ENCODE measurements at places on chromosomes 6 and 20.

GRCh38 chr20:43936104-43936770, 21.6 kb downstream of the TOX2 start:
- DNase-seq, result no peak

DNA sequence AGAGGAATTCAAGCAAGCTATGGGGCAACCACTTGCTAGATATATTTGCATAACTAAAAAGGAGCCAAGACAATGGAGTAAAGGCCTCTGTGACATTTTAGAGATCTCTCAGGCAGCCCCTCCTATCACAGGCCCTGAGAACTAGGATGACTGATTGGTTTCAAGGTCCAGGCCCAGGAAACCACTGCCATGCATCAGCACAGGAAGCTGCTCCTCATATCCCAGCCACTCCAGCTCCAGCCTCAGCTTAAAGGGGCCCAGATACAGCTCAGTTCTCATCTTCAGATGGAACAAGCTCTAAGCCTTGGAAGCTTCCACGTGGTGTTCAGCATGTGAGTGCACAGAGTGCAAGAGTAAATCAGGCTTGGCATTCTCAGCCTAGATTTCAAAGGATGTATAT, 21.1 kb upstream of the THBS2 start:
- DNase-seq, result no peak

GRCh38 chr6:126890055-126890454, 228.4 kb upstream of the RSPO3 start:
- DNase-seq, result no peak

DNA sequence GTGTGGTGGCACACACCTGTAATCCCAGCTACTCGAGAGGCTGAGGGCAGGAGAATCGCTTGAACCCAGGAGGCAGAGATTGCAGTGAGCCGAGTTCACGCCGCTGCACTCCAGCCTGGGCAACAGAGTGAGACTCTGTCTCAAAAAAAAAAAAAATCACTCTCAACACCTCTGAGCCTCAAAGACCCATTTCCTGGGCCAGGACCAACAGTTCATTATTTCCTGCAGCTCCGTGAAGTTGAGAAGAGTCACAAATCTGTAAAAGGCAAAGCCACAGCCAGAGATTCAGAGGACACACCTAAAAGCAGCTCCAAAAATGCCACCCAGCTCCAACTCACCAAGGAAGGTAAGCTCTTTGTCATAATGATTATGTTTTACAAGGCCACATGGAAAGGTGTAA, 15.2 kb upstream of the NOP56 start:
- no peak for DNase-seq

DNA sequence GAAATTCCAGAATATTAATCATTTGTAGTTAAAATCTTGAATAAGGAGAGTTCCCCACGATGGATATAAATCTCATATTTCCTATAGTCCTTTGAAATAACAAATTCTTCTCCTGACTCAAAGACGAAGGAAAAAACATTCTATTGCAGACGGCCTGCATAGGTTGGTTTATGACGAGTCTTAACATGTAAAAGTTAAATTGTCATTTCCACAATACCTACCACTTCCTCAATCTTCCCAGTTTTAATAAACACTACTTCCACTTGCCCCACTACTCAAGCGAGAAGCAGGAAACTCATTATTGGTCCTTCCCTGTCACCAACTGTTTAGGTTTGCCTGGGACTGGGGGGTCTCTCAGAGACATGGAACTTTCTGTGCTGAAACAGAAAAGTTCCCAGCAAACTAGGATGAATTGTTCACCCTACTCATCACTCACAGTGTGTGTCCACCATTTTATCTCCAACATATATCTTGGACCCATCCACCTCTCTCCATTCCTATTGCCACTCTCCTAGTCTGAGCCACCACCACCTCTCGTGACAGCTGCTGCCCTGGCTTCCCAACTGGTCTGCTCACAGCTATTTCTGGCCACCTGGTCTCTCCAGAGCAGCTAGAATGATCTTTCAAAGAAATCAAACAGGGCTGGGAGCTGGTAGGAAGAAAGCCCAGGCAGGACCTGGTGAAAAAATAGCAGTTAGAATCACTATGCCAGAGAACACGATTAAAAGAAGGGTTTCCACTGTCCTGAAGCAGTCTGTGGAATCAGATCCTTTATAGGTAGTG, 15.1 kb upstream of the ZSCAN9 start:
- DNase-seq, result no peak

- DNase-seq, result no peak
These were observed 104.8 kb downstream of the TASP1 start for GRCh38 chr20:13533946-13534345.

- no peak for DNase-seq
These were observed 1.5 kb upstream of the SLC17A3 start for GRCh38 chr6:25875563-25875905.

GRCh38 chr6:51684603-51685002, 402.8 kb downstream of the PKHD1 start:
- DNase-seq, result no peak

GRCh38 chr20:20452254-20452676, 84.4 kb downstream of the INSM1 start:
- DNase-seq, result peak; percentile 37

DNA sequence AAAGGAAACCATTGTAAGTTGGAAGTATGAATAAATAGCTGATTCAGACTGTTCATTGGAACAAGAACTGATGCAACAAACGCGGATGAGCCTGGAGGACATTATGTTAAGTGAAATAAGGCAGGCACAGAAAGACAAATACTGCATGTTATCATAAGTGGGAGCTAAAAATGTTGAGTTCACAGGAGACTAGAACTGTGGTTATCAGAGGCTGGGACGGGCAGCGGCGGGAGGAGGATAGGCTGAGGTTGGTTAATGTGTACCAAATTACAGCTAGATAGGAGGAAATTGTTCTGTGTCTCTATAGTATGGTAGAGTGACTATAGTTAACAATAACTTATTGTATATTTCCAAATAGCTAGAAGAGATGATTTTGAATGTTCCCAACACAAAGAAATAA, 40.8 kb downstream of the FAM229B start:
- DNase-seq, result no peak

- no peak for DNase-seq
These were observed 299.1 kb downstream of the FOXC1 start for GRCh38 chr6:1908784-1909183.

DNA sequence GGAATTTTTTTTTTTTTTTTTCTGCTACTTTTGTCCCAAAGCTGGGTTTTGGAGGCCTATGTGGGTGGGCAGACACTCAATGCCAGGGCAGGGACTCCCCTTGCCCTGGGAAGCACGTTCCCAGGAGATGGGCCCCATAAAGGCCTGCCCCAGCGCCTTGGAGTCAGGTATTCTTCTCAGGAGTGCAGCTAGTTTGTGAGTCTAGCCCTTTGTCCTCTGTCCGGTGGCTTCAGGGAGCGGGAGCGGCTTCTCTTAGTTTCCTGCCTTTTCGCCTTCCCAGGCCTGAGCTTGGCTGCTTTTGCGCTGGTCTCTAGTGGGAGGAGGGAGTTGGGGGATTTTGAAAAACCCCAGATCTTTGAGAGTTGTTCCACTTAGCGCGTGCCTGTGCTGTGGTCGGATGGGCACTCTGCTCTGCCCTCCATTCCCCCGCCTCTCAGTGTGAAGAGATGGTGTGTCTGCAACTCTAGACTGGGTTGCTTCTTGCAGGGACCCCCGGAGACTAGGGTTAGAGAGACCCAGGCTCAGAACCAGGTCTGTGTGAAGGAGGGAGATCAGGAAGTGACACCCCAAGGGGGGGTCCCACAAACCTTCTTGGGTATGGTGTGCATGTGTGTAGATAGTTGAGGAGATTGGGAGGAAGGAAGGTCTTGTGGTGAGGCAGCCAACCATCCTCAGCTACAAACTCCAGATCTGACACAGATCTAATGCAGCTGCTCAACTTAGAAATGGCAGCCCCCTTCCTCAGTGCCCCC, 1.3 kb downstream of the PLCG1 start:
- no peak for DNase-seq

DNA sequence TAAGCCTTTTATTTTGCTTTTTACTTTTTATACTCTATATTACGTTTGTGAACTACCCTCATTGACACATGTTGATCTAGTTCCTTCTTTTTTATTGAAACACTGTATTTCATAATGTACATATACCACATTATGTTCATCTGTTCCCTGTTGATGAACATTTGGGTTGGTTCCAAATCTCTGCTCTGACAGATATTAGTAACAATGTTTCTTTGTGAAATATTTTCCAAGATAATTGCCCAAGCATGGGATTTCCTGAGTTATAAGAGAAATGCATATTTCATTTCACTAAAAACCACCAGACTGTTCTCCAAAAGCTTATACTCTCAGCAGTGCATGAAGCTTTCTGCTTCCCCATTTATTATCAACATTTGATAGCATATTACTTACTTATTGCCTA, 44.2 kb upstream of the TNFRSF21 start:
- DNase-seq, result no peak

- DNase-seq, result no peak
These were observed 185.7 kb upstream of the MARCKS start for GRCh38 chr6:113671421-113671820.

GRCh38 chr6:80742481-80742880, 636.0 kb downstream of the BCKDHB start:
- no peak for DNase-seq

DNA sequence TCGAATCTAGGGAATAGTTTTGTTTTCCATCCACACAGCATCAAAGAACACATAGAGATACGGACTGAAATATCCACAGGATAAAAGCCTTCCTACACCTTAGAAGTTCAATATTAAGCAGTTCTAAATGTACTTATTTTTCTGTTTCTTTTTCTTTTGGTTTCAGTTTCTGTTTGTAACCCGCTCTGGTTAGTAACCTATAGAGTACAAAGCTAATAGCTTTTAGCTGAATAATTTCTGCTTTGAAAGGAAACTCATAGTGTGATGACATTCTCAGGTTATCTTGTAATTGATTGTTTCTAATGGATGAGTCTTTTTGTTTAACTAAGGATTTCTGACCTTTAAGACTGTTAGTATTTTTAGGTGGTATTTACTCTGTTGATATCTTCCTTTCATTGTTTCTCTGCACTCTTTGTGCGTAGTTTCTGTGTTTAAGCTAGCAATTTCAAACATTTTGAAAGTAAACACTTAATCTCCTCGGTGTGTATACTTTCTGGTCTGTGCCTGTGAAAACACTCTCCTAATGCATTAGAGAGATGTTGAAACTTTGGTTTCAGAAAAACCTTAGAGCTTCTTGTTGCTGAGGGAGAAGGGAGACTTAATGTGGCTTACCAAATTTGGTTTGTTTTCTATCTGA, 385.5 kb downstream of the HDGFL1 start:
- DNase-seq, result no peak

DNA sequence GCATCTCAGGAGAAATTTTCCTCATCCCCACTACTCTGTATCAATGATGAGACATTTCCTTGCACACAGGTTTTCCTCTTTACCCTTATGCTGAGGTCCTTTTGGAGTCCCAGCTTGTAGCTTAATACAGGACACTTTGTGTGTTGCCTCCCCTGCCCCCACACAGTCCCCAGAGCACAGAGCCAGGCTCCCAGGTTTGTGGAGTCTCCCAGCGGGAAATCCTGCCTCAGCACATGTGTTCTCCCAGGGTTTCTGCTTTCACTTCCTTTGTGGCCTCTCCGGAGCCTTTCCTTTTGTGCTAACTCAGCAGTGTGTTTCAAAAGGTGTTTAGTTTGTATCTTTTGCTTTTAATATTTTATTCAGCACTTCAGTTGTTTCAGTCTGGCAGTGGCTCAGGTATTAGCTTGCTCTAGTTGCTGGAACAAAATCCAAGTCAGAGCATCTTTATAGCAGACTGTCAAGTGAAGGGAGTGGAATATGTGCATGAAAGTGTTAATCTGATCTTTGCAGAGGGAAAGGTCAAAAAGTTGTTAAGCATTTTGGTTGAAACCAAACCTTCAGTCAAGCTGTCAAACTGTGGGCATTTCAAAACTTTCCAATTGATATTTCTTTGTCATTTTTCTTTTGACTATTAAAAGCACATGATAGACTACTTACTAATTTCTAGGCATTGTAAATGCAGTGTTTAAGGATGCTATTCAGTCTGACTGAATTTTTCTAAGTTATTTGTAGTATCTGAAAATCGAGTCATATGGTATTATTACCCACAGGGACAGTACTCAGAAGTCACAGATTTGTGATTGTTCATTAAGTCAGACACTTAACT, 8.6 kb downstream of the SNX9 start:
- no peak for DNase-seq

DNA sequence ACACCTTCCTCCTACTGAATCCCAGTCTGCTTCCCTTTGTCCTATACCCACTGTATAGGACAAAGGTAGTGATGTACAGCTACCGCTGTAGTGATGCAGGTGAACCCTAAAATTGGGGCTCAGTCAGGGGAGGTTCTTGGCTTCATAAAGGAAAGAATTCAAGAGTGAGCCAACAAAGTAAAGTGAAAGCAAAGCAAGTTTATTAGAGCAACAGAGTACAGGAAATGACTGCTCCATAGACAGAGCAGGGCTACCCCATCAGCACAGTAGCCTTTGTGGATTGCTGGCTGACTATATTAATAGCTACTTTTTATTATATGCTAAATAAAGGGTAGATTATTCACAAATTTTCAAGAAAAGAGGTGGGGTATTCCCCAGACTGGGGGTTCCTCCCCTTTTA, 3.3 kb upstream of the C20orf202 start:
- DNase-seq, result no peak

GRCh38 chr6:147508042-147508865, at the start of gene SAMD5:
Gene SAMD5, plus strand, starts transcription at chr6:147508690. Its CDS starts 239 bp downstream, at chr6:147508929.
- peak; percentile 55 for DNase-seq

DNA sequence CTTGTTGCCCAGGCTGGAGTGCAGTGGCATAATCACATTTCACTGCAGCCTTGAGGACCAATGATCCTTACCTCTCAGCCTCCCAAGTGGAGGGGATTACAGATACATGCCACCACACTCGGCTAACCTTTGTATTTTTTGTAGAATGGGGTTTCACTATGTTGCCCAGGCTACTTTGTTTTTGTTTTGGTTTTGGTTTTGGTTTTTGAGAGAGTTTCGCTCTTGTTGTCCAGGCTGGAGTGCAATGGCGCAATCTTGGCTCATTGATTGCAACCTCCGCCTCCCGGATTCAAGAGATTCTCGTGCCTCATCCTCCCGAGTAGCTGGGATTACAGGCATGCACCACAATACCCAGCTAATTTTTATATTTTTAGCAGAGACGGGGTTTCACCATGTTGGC, 105.5 kb downstream of the BMP7 start:
- DNase-seq, result no peak

GRCh38 chr6:41538556-41539182, 7.5 kb upstream of the FOXP4 start:
- DNase-seq, result no peak

GRCh38 chr6:47072667-47073066, 30.5 kb upstream of the ADGRF1 start:
- no peak for DNase-seq

- no peak for DNase-seq
These were observed 52.7 kb downstream of the ADGRF1 start for GRCh38 chr6:46989398-46989797.

- DNase-seq, result no peak
These were observed 67.9 kb downstream of the SGK1 start for GRCh38 chr6:134249759-134250602.

- peak; percentile 8 for DNase-seq
These were observed 147.9 kb upstream of the PDE7B start for GRCh38 chr6:135703621-135704020.

- DNase-seq, result no peak
These were observed 91.9 kb downstream of the ADGRB3 start for GRCh38 chr6:68726992-68727391.
